ENCODE measurements at places on chromosomes 2 and 18.

DNA sequence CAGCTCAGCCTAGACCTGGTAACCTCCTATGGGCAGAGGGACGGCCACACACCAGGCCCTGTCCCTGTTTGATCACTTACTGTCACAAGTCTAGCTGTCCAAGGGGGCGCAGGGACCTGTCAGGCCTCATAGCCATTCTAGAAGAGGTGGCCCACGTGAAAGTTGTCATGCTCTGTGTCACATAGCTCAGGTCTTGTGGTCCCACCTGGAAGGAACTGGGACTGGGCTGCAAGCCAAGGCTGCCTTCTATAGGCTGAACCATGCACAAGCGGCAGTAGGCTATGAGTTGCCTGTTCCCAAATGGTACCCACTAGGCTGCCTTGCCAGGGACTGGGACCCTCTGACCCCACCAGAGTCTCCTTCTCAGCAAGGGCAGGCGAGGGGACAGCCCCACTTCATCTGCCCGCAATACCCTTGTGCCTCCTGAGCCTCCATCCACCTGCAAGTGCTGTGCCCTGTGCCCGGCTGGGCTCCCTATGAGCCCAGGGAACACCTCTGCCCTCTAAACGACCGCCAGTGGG, 177.5 kb downstream of the ANAPC1 start:
- no peak for DNase-seq

DNA sequence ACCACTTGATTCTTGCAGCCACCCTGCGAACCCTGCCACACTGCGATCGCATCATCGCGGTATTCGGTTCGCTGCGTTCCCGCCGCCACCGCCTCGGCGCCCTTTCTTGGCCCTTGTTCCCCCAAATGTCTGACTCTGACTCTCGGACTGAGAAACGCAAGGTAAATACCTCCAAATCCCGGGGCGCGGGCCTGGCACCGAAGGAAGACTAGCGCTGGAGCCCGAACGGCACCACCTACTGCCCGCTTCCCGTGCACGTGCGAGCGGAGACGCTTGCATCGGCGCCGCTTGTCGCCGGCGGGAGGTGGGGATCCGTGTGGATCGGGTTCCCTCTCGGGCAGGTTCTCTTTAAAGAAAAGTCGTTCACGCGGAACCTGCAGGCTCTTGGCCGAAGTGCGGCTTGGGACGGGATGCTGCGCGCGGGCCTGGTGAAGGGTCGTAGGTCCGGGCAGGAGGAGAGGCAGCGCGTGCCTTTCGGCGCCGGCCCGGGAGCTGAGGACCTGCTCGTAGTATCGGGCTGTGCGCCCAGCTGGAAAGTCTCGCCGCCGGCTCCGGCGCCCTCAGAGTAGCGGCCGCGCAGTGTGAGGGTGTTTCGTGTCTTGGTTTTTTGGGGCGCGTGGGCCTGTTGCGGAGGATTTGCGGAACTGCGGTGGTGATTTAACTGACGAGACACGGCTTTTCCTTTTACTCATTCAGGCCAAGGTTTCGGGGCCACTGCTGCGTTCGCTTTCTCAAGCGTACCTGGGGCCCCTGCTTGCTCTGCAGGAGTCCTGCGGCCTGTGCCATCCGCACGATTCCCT, 514 bp downstream of the BCL2L11 start:
- no peak for DNase-seq

DNA sequence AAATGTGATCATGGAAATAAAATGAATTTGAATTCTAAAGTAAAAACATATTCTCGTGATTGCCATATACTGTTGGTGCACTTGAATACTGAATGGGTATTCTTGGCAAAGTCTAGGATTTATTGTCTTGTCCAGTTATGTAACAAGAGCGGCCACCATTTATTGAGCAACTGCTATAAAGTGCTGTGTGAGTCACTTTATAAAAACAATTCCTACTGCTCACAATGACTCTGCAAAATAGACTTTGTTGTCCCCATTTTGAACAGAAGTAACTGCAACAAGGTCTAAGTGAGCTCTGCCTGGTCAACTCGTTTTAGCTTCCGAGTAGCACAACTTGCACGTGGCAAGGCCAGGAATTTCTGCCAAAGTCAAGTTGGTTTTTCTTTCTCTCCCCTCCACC, 995.6 kb upstream of the FANCL start:
- no peak for DNase-seq

GRCh38 chr2:44927985-44928482, 13.5 kb upstream of the SIX3 start:
- DNase-seq: no peak

DNA sequence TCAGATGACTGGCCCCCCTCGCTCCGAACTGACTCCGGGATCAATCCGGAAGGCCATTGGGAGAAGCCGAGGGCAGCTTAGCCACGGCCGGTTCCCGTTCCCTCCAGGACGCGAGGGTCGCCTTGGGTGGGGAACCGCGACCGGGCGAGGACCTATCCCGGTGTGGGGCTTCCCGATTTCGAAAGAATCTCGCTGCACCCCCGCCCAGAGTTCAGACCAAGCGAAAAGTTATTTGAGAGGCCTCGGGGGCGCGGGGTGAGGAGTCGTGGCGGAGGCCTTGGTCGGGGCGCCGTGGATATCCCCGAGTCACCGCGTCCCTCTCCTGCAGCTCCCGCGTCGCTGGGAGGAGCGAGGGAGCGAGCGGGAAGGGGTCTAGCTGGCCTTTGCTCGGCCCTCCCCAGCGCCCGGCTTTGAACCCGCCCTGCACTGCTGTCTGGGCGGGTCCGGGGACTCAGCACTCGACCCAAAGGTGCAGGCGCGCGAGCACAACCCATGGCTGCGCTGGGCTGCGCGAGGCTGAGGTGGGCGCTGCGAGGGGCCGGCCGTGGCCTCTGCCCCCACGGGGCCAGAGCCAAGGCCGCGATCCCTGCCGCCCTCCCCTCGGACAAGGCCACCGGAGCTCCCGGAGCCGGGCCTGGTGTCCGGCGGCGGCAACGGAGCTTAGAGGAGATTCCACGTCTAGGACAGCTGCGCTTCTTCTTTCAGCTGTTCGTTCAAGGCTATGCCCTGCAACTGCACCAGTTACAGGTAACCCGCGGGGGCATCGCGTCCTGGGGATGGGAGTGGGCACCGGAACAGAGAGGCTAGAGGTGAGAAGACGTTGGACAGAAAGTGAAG, at the start of gene CYP27A1:
Gene CYP27A1, plus strand, starts transcription at position 457 of the 837 bp plus-strand sequence. Its CDS starts 36 bp downstream, at position 493.
- DNase-seq: peak; percentile 58

GRCh38 chr2:217856159-217856558, 146.6 kb downstream of the TNS1 start:
- no peak for DNase-seq

GRCh38 chr2:116724550-116724949, 1089.9 kb upstream of the DDX18 start:
- no peak for DNase-seq

GRCh38 chr18:60018618-60019462, 119.0 kb downstream of the PMAIP1 start:
- DNase-seq: no peak

DNA sequence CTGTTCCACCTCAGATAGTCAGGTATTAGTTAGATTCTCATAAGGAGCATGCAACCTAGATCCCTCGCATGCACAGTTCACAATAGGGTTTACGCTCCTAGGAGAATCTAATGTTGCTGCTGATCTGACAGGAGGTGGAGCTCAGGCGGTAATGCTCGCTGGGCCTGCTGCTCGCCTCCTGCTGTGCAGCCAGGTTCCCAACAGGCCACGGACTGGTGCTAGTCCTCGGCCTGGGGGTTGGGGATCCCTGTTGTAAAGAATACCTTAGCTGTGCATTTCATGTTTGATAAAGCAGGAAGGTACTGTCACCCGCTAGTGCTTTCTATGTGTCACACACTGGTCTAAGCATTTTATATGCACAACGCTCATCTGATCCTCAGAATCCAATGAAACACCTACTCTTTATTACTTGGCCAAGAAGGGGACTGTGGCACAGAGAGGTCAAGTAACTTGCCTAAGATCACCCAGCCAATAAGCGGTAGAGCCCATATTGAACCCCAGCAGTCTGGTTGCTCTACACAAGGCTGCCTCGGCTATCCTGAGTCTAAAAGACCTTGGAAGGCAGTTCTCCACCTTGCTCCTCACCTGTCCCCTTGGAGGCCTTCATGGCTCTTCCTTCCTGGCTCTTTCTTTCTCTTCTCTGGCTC, 35.8 kb downstream of the SLC4A3 start:
- DNase-seq: no peak

DNA sequence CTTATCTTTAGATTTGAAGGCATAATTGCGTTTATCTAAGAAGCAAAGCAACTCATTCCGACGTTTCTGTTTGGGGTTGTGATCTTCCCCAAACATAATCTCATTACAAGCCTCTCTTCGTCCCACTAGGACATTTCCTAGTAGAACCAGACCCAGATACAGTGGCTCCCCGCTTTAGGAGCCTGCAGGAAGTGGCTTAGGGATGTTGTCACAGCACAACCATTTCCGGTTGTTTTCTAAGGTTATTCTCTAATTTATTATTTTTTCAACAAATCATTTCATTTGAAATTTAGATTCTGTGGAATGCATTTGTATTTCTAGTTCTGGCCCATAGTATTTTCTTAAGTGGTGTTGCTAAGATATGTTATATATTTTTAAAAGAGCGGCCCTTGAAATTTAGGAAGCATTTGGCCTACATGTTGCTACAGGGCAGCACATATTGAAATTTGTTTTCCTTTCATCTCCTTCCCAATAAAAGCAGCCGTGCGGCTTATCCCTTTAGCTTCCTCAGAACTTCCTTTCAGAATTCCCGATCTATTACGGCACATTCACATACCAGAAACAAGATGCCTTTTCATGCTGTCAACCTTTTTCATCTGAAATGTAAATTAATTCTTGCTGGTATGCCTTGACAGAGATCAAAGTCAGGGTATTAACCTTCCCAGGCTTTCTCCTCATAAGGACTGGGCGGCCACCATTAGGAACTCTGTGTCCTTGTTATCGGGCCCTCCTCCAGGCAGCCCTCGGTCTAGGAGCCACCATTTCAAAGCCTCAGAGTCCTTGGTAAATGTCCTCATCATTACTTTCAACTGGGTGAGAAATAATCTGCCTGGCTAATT, 210.9 kb upstream of the SP5 start:
- no peak for DNase-seq

GRCh38 chr2:3482363-3482821, 36.9 kb downstream of the ADI1 start:
- no peak for DNase-seq

DNA sequence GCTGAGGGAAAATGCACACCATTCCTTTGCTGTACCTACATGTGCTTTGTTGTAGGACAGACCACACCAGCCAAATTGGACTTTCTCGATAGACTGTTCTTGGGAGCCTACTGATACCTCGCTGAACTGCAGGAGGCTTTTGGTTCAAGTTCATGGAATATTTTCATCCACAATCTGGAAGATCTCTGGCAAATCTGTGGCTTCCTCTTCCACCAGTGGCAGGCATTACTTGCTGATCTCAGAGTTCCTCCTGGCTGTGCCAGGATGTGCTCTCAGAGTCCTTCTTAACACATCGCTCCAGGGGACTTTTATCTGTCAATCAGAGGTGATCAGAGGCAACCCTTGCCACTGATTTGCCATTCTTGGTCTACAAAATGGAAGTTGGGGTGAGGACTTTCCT, 87.7 kb downstream of the PTGR3 start:
- DNase-seq: no peak
